ENCODE measurements at places on chromosomes 12 and 14.

- no peak for DNase-seq
Observed at GRCh38 chr12:19055589-19055988, 73.9 kb upstream of the PLEKHA5 start.

DNA sequence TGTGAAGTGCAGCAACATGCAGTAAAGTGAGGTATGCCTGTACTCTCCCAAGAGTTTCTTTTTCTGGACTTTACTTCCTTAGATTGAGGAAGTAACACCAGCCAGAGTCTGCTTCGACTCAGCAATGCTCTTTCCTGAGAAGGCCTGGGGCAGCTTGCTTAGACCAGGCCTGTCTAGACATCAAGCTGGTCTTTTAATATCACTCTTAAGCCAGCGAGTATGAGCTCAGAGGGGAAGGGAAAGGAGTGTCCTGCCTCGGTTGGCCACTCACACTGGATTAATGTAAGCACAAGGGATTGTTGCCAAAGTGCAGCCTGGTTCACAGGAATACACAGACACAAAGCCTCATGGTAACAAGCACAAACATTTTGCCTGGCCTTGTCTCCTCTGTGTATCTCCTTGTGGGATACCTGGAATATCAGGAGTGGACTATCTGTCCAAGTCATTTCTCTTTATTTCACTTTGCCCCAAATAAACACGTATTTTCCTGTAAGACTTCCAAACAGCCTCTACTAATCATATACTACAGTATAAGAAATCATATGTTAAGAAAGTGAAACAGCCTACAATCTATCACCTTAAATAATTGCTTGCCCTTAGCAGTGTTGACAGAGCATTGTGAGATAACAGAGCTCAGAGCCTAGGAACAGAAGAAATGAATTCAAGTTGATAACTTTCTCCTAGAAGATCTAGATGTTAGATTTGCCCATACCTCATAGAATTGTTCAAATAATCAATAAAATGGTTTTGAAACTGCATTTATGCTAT is 121.2 kb upstream of the DAAM1 start:
- DNase-seq, result no peak

- DNase-seq, result no peak
Observed at GRCh38 chr14:52937306-52937705, 13.5 kb downstream of the FERMT2 start.

DNA sequence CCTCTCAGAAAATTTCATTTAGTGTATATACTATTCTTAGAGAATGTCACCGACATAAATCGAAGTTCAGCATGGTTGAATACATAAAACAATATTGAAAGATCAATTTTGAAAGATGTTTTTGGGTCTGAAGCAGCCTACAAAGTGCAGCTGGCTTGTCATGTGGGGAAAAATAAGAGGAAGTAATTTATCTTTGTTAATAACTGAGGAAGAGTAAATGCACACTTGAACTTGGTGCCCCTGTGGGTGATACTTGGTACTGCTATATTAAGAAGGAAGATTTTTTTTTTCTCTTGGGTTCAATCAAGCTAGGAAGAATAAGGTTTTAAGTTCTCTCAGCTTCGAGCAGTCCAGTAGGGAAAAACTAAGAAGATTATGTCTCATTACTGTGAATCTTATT is 661.3 kb downstream of the RPL10L start:
- no peak for DNase-seq
